Renal cortical epithelial cell (primary cell): ENCODE measurements at places on chromosomes 13 and 19.

GRCh38 chr19:29380581-29380980 lies 145.2 kb upstream of the VSTM2B start:
- DNase-seq = no peak

DNA sequence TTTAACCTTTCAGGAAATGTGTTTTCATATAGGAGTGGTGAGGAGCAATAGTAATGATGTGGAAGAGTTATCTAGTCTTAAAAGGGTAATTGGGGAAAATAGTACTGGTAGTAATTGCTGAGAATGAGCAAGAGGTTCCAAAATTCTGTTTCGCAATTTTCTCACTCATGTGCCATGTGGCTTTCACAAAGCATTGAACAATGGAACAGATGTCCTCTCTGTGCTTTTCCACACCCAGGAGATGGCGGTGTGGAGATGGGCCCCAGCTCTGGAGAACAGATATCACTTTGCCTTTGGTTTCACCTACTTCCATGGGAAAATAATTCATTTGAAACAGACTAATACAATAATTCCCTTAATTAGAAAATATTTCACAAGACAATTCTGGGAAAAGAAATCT lies 170.0 kb upstream of the SLC10A2 start:
- DNase-seq = peak; percentile 32

DNA sequence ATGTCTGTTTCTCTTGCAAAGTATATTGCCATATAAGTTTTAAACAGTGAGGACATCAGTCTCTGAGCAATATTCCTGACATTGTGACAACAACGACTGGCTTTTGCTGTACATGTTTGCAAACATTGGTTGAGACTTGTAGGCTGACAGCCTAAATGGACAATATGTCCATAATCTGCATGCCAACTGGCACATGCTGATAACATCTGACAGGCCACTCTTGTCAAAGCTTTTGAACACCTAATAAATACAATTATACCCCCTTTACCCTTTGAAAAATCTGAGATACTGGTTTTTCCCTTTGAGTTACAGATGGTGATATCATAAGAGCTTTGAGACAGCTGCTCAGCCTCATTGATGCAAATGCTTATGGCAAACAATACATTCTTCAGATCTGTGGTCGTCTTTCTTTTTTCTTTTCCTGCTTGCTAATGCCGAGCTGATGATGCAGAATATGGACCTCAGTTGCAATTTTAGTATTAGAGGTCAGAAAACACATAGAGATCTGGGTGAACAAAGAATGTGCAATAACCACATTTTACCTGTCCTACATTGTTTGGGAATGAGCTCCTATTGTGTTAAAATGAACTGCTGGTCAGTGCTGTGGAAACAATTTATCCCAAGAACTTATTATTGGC lies 114.9 kb downstream of the RFC3 start:
- DNase-seq = peak; percentile 50

- DNase-seq = peak; percentile 87
These were observed 524.6 kb downstream of the EFNB2 start for GRCh38 chr13:106010836-106011235.

DNA sequence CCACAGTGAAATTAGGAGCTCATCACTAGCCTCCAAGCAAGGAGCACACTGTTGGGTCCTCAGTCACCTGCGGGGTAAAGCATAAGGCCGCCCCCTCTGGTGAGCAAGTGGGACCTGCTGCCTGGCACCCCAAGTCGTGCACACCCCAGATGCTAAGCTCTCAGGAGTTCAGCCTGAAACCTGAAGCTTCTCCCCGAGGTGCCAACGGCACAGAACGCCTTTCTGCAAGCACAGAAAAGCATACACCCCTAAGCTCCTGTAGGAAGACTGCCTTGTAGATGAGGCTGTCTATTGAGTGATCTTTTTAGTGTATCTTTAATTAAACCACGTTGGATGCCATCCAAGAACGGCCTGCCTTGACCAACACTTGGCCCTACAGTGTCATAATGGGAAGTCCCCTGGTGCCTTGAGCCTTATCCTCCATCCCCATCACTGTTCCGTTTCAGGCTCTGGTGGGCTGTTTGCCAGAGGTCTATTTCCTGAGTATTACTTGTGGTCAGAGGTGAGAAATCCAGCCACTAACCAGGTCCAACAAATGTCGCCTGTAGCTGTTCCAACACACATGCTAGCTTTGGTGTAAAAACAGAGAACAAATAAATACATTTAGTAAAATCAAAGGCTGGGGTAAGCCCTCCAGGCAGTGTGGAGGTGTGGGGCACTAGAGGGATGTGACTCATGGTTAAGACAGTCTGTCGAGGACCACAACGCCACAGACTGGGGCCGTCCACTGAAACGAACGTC lies 44.8 kb downstream of the C13orf42 start:
- DNase-seq = peak; percentile 29
